ENCODE measurements at places on chromosomes 7 and 10.

GRCh38 chr7:90551036-90551435 is 45.1 kb upstream of the CDK14 start:
- DNase-seq: no peak

GRCh38 chr10:36888925-36889573 is 236.3 kb upstream of the ANKRD30A start:
- no peak for DNase-seq

DNA sequence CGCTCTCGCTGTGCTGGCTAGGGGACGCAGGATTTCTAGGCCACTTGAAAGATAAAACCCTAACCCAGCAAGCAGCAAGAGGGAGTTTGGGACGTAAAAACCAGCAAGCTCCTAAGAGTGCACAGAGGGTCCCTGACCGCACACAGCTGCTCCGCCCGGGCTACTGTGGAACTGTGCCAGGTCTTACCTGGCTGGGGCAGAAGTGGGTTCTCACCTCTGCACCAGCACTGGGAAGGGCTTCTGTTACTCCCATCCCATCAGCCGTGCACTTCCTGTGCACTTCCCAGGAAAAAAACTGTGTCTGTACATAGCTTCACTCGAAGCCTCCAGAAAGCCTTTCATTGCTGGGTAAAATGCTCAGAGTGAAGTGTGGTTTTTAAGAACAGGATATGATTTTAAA is 45.9 kb upstream of the PTF1A start:
- no peak for DNase-seq

GRCh38 chr7:99642027-99642426 is 25.3 kb downstream of the ZSCAN25 start:
- no peak for DNase-seq

GRCh38 chr10:114605155-114605797 is 52.8 kb downstream of the ABLIM1 start:
- no peak for DNase-seq

DNA sequence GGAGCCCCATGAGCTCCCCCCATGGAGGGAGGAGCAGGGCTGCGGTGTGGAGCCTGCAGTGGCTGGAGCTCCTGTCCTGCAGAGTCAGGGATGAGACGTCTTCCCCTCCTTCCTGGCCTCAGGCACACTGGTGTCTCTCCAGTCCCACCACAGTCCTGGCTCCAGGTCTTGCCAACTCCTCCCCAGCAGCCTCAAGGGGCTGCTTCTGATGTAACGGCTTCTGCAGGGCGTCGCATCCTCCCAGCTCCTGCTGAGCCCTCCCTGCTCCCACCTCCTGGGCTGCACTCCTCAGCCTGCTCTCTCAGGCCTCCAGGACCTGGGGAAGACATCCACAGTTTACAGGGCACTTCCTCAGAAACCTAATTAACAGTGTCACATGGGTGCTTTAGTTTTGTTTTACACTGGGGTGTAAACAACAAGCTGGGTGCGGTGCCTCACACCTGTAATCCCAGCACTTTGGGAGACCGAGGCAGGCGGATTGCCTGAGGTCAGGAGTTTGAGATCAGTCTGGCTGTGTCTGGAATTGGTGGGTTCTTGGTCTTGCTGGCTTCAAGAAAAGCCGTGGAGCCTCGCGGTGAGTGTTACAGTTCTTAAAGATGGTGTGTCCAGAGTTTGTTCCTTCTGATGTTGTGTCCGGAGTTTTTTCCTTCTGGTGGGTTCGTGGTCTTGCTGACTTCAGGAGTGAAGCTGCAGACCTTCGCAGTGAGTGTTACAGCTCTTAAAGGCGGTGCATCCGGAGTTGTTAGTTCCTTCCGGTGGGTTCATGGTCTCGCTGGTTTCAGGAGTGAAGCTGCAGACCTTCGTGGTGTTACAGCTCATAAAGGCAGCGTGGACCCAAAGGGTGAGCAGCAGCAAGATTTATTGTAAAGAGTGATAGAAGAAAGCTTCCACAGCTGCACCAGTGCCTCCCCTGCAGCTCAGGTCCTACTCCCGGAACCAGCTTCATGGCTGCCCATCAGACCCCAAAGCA is 95.0 kb downstream of the PAXIP1 start:
- DNase-seq: no peak

DNA sequence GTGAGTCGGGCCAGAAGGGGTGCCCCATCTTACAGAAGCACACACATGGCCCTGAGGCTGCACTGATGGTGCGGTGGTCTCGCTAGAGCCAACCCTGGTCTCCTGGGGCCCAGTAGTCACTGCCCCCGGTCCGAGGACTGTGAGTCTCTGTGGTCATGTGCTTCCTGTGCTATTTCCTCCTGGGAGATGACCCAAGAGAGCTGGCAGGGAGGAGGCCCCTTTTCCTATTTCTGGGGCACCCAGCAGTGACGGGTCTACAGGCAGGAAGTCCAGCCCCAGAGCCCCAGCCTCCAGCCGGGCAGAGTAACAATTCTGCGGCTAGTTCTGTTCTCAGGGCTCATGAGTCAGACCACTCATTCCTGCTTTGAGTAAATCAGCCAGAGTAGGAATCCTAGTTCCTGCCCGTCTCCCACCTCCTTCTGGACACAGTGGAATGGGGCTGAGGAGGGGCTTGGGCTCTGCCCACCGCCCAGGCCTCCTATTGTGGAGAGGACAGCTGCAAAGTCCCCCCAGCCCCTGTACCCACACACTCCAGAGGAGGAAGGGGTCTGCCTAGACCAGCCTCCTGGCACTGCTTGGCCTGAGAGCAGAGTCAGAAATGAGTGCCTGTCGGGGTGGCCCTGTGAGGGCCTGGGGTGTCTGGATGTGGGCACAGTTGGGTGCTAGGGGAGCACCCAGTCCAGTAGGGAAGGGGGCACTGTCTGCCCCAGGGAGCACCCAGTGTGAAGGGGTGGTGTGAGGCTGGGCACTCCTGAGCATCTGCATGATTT is 80.5 kb upstream of the PPIF start:
- DNase-seq: no peak

DNA sequence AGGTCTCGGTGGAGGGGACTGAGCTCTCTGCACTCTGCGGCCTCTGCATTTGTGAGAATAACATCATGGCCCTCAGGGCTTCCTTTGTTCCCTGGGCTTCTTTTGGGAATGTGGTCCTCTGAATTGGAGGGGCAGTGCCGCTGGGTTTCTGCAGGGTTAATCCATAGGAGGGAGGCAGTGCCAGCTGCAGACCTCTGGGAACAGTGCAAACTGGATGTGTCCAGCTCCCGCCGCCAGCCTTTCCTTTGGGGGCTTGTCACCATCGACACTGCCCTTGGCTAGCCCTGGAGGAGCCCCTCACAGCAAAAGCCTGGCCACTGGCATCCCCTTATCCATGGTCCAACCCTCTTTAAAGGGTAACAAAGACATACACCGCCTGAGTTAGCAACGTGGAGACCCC is 174.0 kb downstream of the WDR37 start:
- DNase-seq: no peak

DNA sequence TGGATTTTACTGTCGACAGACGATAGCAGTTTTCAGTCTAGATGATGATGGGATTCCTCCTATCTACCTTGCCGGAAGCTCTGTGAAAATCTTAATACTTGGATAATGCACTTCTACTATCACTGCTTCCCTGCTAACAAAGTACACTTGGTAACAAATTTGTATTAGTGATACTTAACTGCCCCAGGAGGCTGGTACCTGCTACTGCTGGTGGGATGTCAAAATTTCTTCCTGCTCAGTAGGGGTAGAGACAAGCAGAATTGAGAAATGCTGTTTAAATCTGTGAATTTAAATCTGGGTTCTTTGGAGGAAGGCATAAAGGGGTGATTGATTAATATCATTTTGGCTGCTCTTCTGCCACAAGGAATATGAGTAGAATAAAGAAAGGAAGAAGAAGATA is 99.8 kb upstream of the STRIP2 start:
- no peak for DNase-seq

GRCh38 chr10:77578583-77579227 is 58.9 kb downstream of the KCNMA1 start:
- no peak for DNase-seq

GRCh38 chr10:21184984-21185383 is 287.9 kb upstream of the NEBL start:
- no peak for DNase-seq

- no peak for DNase-seq
Observed at GRCh38 chr10:47294057-47294456, 5.9 kb upstream of the GDF10 start.

All from esophagus squamous epithelium (tissue), 5 donors.